Sigmoid colon (tissue), 7 donors: ENCODE measurements at places on chromosomes 16 and 17. TPM values are rescaled to one million over a fixed set of nuclear protein-coding genes. Genes with fewer than 3 reads are reported as not detected.

The NLRC5 gene
- 37.7 TPM for total RNA-seq

The CES4A gene
- 3.6 TPM for total RNA-seq

The SALL1 gene
- total RNA-seq: not detected

The ZMYND15 gene
- 0.55 TPM for total RNA-seq

The NXPH3 gene
- 21.3 TPM for total RNA-seq

The HMOX2 gene
- total RNA-seq: 29.9 TPM
